ENCODE measurements at places on chromosomes 3 and 15.

- no peak for DNase-seq
Observed at GRCh38 chr3:133890972-133891644, 4.6 kb downstream of the RAB6B start.

GRCh38 chr3:13083898-13084297 lies 10.7 kb upstream of the IQSEC1 start:
- no peak for DNase-seq

- no peak for DNase-seq
Observed at GRCh38 chr3:121870717-121871116, 23.5 kb upstream of the SLC15A2 start.

DNA sequence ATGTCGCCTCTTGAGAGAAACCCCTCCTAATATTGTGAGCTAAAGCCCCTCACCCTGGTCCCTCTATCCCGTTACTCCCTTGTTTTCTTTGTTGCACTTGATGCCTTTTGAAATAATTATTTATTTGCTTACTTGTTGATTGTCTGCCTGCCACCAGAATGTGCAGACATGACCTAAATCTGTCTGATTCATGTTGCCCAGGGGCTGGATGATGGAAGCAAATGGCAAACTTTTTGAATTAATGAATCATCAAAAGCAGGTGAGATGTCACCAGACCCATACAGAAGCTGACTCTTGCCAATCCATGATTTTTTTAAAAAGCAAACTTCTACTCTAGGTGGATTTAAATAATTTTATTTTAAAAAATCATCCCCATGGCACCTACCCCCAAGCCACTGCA lies 49.3 kb downstream of the GRIP2 start:
- no peak for DNase-seq
